Psoas muscle (tissue), 8 donors: ENCODE measurements at places on chromosomes 2 and 18. TPM values are rescaled to one million over a fixed set of nuclear protein-coding genes. Genes with fewer than 3 reads are reported as not detected.

GRCh38 chr18:6728331-6728730 lies 1.2 kb upstream of the ARHGAP28 start:
- no peak for DNase-seq

PARD6G gene
- polyA plus RNA-seq, result 0.39 TPM

DNA sequence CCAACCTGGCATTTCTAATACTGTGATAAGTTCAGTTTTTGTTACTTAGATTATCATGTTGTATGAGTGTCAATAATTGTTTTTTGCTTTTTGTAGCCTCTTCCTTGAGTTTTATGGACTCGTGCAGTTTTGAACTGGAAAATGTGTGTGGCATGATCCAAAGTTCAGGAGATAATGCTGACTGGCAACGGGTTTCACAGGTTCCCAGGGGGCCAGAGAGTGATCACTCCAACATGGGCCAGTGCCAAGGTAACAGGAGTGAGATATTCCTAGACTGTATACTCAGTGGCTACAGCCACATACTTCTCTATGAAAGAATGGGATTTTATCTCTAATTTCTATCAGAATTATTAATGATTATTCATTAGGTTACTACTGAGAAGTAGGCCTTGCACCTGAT lies 18.2 kb downstream of the MEP1B start:
- no peak for DNase-seq

DNA sequence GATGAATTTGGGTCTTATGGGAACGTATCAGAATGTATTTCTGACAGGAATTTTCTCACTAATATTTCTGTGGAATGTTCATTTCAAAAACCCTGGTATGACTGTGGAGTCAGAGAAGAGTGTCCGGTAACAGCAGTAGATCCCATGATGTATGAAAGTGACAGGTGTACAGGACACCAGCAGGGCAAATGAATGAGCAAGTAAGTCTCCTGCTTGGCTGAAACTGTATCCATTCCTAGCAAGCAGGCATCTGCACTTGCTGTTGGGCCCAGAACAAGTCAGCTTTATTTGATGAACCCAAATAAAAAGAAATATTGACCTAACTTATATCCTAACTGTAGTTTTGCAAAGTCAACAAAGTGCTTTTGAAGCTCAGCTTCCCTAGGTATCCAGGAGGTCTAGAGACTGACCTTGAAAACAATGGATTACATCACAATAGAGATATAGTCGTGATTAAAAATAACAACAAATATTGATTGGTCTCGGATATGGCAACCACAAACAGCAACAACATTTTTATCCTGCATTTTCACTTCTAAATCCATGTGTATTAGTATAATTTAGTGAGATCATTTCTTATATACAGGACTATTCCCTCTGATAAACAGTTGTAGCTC lies 37.6 kb downstream of the NXPH2 start:
- no peak for DNase-seq

DNA sequence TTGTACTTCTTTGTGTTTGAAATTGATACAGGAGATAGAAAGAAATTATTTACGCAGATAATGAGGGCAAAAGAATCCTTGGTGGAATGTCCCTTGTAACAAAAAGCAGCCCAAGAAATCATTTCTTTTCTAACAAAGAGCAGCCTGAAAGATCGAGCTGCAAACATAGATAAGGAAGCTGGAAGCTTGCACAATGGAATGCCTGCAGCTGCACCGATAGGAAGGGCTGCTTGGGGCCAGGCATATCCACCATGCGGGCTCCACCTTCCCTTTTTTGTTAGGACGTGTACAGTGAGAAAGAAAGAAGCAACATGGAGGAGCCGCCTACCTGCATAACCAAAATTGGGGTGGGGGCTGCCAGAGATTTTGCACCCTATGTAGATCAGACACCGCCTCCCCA lies 568.7 kb downstream of the METTL4 start:
- DNase-seq, result no peak

GRCh38 chr2:237055386-237056100 lies 30.1 kb upstream of the COPS8 start:
- no peak for DNase-seq

GRCh38 chr2:212037062-212037461 lies 501.5 kb downstream of the ERBB4 start:
- DNase-seq, result no peak

DNA sequence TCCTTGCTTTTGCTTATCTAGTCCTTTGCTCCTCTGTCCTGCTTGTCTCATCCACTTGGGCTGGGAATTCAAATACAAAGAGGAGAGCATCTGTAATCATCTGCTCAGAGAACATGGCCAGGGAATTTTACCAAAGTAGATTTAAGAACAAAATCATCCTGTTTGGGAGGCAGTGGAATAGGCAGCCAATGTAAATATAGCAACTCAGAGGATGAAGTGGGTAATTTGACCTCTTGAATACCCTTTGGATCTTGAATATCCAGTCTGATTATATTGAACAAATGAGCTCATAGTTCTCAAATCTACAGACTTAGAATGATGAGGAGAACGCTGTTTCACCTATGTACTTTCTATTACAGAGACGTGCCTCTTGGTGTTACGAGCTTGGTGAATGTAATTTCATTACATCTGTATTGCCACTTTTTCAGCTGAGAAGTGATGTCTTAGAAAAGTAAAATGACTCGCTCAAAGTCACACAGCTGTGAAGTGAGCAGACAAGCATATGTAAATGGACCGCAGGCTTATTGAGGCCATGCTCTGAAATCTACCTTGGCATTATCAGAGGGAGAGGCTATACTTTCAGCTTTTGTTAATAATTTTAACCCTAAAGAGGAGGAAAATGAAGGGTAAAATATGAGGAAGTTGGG lies 266.3 kb downstream of the MTX2 start:
- no peak for DNase-seq

DYNAP gene
- polyA plus RNA-seq, result not detected

DNA sequence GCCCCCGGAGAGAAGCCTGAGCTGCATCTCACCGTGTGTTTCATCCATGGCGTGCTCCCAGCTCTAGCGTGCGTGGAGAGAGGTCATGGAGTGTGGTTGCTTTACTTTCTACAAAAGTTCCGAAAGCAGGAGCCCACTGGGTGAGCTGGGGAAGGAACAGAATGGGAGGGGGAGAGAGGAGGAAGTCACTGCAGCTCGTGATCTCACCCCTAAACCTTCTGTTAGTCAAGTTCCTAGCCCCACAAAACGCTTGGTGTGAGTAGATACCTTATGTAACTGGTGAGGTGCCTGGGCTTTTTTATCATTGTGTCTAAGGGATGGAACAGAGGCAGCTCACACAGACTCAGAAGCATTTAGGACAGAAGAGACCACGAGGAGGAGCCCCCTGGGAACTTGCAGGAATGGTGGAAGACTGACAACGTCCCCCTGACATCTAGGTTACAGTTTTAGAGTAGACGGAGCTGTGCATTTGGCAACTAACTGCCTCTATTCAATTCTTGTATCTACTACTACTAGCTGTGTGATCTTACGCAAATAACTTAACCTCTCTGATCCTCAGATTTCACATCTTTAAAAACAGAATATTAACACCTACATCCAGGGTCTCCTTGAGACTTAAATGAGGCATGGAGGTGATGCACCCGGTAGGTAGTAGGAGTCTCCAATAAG lies 123.3 kb downstream of the ARL4C start:
- DNase-seq, result no peak

DNA sequence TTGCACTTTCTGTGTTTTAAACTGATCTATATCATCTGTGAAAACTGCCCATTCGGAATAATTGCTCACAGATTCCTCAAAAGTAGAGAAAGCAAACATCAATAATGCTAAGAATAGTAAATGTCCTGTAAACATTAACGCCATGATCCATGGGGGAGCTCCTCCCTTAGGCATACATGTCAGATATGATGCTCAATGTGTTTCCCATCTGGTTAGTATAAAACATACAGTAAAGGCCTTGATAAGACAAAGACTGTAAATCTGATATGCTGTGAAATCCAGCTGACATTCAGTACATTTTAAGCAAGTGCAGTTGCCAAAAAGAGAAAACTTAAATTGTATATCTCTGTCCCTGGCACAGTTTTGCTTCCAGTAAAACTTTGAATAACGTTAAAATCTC lies 2.1 kb downstream of the DSEL start:
- no peak for DNase-seq

- no peak for DNase-seq
Observed at GRCh38 chr18:43661570-43661969, 384.3 kb upstream of the SYT4 start.

DNA sequence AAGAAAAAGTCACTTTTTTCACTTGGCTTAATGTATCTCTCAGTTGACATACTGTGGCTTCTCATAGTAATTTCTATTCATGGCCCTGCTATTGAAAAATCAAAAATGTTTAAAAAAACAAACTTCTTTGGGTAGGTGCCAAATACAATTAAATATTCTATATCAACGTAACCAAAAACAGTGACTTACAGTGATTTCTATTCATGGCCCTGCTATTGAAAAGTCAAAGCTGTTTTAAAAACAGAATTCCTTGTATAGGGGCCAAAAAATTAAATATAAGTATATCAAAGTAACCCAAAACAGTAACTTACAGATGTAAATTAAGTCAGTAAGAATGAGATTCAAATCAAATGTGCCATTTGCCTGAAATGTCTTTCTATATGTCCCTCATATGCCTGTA lies 31.4 kb upstream of the CD302 start:
- DNase-seq, result no peak

- no peak for DNase-seq
Observed at GRCh38 chr2:70960833-70961647, 17.4 kb upstream of the ANKRD53 start.

CXCR1 gene
- not detected for polyA plus RNA-seq

DNA sequence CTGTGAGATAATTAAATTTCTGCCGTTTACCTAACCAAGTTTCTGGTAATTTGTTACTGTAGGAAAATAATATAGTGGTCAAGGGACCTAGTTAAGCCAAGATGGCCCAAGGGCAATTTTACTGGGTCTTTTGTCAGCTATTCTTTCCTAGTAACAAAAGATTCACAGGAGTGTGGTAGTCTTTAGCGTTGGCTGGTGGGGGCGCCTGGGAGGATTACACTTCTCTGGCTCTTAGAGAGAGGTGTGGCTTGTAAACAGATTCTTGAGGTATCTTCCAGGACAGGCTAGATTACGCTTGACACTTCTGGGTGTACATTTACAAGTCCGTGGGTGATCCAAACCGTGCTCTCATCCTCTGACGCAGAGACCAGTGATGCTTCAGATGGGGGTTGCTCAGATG lies 3.3 kb upstream of the ACOXL start:
- DNase-seq, result no peak

- no peak for DNase-seq
Observed at GRCh38 chr18:56245866-56246580, 392.4 kb downstream of the TXNL1 start.

MGAT4A gene
- polyA plus RNA-seq, result 3.0 TPM

GCC2 gene
- polyA plus RNA-seq, result 4.9 TPM

DNA sequence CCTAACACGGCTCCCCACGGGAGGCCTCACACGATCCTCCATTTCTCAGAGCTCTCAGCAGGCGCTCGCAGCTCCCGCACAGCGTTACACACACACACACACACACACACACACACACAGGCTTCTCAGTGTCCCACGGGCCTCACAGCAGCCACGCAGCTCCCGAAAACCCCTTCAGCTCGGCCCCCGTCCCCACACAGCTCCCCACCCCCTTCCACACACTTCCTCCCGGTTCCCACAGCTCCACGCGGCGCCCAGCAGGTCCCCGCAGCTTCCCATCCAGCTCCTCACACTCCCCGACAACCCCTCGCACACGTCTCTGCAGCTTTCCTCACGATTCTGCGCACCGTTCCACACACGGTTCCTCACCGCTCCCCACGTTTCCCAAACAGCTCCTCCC lies 41.6 kb downstream of the KIF1A start:
- DNase-seq, result no peak

UGT1A1 gene
- 0.06 TPM for polyA plus RNA-seq

GRCh38 chr2:136787970-136788369 lies 22.6 kb downstream of the THSD7B start:
- DNase-seq, result no peak

DNA sequence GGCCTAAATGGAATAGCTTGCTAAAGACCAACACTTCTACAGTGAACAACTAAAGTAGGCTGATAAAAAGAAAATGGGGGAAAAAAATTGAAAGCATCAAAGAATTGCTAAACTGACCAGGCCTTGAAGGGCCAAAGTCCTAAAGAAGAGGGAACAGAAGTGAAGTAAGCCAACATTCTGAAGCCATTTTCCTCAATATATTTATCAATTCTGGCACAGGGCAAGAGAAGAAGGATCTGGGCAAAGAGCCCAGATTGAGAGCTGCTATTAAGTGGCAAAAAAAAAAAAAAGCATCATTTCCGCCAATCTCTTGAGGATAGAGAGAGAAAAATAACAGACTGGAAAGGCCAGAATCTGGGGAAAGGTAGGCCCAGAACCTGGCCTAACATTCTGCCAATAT lies 25.7 kb downstream of the FANCL start:
- DNase-seq, result no peak

PJVK gene
- polyA plus RNA-seq, result 0.34 TPM

DNA sequence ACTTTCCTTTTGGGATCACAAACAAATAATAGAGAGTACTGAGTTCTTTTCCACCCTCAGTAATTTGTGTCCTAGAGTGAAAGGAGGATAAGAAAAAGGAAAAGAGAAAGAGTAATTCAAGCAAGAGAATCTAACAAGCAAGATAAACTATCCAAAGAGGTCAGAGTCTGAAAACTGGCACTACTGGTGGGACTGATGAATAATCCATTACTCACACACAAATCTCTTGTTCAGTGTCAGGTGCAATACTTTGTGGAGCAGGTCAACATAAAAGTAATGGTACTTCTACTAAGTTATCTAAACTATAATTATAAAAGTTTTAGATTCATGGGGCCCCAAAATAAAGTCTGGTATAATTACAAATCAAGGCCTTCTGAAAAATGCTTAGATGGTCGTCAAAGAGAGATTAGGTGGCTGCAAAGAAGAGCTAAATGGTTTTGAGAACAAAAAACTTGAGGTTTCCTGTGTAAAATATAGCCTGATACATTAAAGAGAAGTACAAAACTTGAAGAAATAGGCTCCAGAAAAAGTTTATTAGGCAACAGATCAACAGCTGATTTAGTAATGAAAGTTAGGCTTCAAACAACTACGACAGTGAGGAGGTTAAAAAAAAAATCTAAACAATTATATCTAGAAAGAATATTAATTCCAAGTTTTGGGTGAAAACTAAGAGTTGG lies 109.4 kb downstream of the BAZ2B start:
- no peak for DNase-seq

GRCh38 chr2:65032019-65032975 lies 23.9 kb upstream of the CEP68 start:
- no peak for DNase-seq

DNA sequence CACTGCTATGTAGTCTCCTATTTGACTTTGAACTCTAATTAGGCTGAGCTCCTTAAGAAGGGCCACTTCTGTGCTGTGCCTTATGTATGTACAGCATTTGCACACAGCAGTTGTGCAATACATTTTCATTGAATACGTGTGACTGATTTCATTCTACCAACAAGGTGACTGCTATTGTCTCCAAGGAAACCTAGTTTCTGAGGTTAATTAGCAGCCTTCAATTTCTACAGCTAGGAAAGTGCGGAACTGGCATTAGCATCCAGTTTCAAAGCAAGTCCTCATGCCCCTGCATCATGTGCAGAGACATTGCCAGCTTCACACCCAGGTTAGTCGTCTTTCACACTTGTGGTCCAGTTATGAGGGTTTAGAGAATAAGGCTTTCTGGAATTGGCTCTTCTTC lies 58.6 kb downstream of the NCK2 start:
- no peak for DNase-seq

- DNase-seq, result no peak
Observed at GRCh38 chr18:35732636-35733035, 151.1 kb downstream of the GALNT1 start.
